Endodermal cell (in vitro differentiated cells): ENCODE measurements at places on chromosomes 4 and X. TPM values are rescaled to one million over a fixed set of nuclear protein-coding genes. Genes with fewer than 3 reads are reported as not detected.

Gene JCHAIN
- total RNA-seq = not detected in 2 replicates

Gene DIAPH2
- 48.9 and 51.8 TPM in 2 replicates for total RNA-seq

Gene COL25A1
- 4.0 and 4.9 TPM in 2 replicates for total RNA-seq

- no peak for DNase-seq
Observed at GRCh38 chrX:69388526-69388925, 115.6 kb upstream of the NALF2 start.

DNA sequence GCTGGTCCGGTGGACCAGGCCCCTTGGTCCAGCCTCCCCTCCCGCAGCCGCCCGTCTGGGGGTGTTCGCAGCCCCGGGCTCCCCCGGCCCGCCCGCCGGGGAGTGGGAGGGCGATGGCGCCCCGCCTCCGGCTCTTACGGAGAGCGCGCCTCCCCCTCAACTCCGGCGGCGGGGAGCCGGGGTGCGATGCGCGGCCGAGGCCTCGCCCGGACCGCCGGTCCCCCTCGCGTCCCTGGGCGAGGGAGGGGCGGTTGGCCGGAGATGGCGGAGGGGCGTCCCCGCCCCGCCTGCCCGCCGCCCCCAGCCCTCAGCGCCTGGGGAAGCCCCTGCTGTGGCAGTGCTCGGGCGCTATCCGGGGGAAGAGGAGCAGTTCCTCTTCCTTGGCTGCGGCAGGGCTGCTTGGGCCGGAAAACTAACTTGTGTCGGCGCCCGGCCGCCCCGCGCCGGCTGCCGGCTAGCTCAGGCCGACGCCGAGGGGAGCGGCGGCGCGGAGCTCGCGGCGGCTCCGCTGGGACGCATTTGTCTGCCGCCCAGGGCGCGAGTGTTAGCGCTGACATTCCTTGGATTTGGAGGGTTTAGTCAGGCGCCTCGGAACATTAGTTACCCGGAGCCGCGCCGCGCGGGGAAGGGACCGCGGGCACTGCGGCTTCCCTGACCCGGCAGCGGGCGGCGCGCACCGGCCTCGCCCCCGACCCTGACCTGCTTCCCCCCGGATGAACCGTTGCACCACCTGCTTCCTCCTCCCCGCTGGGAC is 994 bp downstream of the GALNT7 start:
- DNase-seq = peak; percentile 86
